ENCODE measurements at places on chromosomes 3 and 15.

DNA sequence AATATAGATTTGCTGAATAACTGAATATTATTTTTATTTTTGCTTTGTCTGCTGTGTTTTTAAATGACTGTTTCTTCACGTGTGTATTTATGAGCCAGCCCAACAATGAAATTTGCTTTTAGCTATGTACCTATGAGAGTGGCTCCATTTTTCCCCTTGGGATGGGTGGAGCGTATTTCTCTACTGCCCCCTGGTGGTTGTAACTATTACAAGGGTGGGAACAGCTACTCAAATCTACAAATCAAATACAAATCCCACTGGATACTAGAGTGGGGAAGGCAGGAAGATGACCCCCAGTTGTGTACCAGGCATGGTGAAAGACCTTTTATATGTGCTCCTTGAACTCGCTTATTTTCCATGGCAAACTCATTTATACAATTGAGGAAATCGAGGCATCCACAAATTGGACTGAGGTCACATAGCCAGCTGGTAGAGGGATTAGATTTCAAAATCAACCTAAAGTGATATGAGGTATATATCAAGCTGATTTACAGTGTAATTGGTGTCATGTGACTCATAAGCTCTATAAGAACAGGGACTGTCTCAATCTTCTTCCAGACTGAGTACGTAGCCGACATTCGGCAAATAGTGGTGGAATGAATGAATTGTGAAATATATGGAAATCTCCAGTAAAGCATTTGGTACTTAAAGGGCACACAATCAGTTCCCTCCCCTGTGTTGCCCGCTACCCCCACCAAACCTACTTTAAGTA lies 69.5 kb upstream of the VEPH1 start:
- DNase-seq, result peak; percentile 41

- DNase-seq, result no peak
Measured at GRCh38 chr3:144229330-144229729, 257.7 kb downstream of the DIPK2A start.

DNA sequence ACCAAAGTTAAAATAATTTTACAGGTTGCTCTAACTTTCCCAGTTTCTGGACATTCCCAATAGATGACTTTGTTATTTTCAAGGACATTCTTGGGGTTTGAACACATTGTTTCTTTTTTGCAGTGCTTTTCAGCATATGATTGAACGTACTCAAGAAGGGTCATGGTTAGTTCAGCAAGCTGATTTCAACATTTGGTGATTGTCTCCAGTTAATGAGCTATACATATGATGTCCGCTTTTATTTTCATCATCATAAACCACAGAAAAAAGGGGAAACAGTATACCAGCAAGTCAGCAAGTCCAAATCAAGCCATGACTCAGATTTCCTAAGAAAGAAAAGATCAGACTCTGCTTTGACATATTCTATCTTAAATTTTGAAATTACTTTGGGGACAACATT lies 69.4 kb downstream of the B3GALNT1 start:
- no peak for DNase-seq

DNA sequence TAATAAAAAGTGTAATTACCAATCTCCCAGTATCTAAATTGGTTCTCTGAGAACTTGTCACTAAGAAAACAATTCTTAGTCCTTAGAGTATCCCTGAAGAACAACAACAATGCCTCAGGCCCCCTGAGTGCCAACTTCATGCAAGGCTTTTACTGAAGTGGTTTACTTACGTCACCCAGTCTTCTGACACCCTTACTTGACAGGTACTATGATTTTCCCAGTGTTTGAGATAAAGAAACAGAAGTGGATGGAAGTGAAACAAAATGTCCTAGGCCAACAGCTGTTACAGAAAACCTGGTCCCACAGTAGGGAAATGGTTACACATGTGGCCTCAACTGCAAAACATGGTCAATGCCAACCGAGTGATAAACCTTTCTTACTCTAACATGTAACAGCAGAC lies 331.1 kb downstream of the FOXP1 start:
- no peak for DNase-seq

DNA sequence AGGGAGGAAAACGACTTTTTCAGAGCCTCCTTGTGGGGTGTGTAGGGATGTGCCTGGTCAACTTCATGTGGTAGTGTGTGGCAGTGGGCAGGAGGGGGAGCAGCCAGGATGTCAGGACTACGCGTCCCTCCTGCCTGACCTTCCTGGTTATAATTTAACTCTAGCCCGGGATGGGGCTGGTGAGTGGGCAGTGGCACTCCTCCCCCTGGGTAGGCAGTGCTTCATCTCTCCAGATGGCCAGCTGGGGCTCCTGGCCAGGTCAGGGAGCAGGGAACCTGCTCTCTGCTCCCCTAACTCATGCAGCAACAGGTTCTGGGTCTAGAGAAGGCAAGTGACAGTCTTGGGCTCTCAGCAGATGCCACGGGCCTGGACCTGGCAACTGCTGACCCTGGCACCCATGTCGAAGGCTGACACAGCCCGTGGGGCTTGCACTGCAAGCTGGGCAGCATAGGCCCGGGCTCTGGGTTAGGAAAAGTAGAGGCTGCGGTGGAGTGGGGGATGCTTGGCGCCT lies 2.6 kb downstream of the ITIH4 start:
- DNase-seq, result no peak

DNA sequence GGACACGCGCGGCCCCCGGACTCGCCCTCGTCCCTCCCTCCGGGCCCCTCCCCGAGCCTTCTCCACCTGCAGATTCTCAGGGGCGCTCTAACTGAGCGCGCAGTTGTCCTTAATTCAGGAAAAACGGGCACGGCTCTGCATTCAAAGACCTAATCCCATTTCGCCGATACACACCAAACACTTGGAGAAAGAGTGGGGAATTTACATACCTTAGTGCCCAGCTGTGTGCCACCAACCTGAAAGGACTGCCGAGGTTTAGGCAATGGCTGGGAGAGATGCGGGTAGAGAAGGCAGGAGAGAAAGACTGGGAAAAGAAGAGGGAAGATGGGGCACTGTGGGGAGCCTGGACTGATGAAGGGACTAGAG lies 21.8 kb downstream of the IGDCC3 start:
- DNase-seq, result no peak

DNA sequence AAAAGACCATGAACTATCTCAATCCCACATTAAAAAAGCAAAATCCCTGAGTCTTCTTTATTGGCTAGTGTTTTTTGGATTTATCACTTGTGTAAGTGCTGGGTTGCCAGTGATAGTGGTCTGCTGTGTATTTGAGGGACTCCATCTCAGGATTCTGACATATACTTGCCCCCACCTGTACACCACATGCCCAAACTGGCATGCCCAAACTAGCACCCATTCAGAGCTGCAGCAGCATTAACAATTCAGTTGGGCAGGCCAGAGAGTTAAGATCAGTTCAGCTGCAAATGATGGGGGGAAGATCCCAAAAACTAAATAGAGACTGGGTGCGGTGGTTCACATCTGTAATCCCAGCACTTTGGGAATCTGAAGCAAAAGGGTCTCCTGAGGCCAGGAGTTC lies 6.3 kb upstream of the TIPIN start:
- DNase-seq, result no peak

DNA sequence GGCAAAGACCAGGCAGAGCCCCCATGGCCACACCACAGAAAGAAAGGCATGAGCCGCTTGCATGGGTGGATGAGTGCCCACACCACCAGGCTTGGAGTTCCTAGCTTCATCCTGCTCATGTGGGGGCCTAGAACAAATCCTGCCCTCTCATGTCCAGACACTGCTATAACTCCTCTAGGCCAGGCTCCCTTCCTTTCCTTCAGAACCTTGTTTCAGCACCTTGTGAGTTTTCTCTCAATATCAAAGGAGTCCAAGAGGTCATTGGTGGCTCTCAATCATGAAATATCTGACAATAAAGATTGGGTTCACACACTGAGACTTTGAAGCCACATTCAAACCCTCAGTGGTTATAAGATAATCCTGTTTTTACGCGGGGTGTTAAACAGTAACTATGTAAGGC lies 12.7 kb downstream of the SLC6A20 start:
- DNase-seq, result no peak

GRCh38 chr3:10498271-10498670 lies 7.1 kb downstream of the ATP2B2 start:
- DNase-seq, result no peak

GRCh38 chr3:138072796-138073195 lies 42.6 kb downstream of the DZIP1L start:
- DNase-seq, result no peak

DNA sequence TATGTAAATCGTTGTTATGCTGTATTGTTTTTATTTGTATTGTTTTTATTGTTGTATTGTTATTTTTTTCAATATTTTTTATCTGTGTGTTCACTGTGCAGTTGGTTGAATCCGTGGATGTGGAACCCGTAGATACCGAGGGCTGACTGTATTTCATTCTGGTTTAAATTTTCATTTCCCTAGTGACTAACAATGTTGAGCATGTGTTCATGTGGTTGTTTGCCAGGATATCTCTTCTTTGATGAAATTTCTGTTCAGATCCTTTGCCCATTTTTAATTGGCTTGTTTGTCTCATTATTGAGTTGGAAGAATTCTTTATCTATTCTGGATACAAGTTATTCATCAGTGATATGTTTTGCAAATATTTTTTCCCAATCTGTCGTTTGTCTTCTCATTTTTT lies 29.7 kb downstream of the STOML1 start:
- no peak for DNase-seq

GRCh38 chr3:115525731-115526130 lies 97.6 kb upstream of the GAP43 start:
- no peak for DNase-seq

DNA sequence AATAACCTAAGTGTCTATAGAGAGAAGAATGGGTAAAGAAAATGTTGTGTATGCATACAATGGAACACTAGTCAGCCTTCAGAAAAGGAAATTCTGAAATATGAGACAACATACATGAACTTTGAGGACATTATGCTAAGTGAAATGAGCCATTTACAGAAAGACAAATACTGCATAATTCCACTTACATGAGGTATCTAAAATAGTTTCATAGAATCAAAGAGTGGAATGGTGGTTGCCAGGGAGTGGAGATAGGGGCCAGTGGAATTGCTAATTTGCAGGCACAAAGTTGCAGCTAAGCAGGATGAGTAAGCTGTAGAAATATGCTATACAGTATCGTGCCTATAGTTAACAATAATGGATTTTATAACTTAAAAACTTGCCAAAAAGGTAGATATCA lies 779.6 kb upstream of the ARPP21 start:
- DNase-seq, result no peak

- DNase-seq, result no peak
Measured at GRCh38 chr3:150411106-150411460, 3.0 kb downstream of the TSC22D2 start.

GRCh38 chr3:165194511-165195240 lies 1.5 kb downstream of the SLITRK3 start:
- no peak for DNase-seq

DNA sequence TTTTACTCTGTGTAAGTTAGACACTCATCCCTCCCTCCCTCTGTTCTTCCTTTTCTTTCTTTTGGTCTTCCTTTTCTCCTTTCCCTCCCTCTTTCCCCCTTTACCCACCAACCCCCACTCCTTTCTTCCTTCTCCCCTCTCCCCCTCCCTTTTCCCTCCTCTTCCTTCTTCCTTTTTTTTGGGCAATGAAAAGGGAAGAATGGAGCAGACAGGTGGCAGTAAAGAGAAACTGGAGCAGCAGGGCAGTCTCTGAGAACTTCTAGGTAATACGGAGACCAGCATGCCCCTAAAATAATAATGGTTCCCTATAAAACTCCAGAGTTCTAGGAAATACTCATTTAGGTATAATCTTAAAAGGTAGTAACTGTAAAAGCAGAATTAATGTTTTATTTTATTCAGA lies 11.4 kb upstream of the GPR171 start:
- peak; percentile 13 for DNase-seq

DNA sequence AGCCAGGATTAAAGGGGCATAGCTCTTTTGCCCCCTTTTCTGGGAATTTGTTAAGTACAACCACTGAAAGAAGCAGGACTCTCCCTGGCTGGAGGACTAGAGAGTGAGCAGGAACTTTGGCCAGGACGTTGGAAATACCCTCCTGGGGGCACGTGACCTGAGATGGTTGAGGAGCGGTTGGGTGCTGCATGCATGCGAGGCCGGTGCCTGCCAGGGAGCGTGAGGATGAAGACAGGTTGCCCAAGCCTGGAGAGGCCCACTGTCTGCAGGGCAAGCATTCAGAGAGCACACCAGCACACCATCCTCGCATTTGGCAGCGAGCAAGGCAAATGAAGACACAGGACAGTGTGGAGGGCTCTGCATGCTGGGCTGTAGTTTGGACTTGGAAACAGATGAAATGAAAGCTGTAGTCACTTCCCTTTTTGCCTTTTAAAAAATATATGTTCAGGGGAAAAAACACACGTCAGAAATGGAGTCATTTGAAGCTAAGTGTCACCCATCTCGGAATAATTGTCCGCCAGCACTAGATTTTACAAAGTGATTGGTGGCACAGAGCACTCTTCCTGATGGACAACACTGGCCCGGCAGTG lies 217.6 kb downstream of the SLCO3A1 start:
- DNase-seq, result no peak

DNA sequence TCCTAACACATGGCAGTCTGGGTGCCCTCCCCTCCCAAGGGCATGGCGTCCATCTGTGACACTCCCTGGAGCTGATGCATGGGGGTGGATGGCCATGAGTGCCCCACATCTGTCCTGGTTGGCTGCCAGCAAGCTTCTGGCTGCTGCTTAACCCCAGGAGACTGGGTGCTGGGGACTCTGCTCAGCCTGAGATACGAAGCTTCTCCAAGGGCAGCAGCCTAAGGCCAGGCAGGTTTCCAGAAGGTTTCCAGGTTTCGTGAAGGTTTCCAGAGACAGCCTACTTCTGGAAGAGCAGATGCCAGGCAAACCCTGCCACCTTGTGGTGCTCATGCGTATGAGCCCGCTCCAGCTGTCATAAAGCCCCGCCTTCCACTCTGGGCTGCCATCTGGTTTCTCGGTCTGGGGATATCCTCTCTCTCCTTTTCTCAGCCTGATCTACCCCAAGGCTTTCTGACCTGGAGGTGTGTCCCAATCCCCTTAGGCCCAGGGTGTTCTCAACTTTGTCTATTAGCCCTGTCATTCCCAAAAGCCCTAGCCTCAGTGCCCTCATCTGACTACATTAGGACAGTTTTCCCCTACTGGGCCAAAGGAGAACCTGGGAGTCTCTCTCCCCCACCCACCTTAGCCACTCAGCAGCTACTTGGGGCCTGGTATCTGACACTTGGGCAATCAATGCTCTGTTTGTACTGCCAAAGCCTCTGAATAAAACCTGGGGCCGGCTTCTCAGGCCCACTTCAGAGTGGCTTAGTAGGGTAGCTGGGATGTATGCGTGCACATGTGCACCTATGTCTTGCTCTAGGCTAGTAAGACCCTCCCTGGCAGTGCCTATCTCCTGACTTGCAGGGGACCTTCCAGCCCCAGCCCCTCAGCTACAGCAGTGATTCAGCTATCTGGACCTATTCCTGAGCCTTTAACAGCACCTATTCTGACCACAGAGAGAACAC lies 12.0 kb downstream of the MRPL46 start:
- DNase-seq, result no peak

- DNase-seq, result no peak
Measured at GRCh38 chr3:4233488-4233887, 69.7 kb upstream of the SETMAR start.

GRCh38 chr3:186001842-186002241 lies 64.0 kb upstream of the TRA2B start:
- no peak for DNase-seq

DNA sequence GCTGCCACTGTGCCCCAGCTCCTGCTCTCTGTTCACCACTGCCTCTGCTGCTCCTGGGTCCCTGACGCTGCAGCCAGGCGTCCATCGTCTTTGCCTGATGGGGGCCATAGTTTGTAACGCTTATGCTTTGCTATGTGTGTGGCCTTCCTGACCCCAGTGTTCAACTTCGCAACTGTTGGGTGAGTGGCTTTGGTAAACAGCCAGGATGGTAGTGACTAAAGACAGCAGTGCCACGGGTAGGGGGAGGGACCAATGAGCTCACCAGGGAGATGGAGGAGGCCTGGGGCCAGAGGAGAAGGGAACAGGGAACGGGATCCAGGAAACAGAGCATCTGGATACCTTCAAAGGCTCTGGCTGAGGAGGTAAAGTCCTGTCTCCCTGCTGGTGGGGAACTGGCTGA lies 75.9 kb upstream of the ALDH1L1 start:
- DNase-seq, result no peak
